ENCODE measurements at places on chromosomes 13 and 19.

- no peaks in the 10 kb centered on the region for H3K27me3 ChIP-seq
- H3K4me3 ChIP-seq = no peak overlapping the region
- no peaks in the 10 kb centered on the region for H3K36me3 ChIP-seq
- no peaks in the 10 kb centered on the region for H3K4me1 ChIP-seq
Observed at GRCh38 chr13:42524487-42525034, 49.4 kb upstream of the TNFSF11 start.

DNA sequence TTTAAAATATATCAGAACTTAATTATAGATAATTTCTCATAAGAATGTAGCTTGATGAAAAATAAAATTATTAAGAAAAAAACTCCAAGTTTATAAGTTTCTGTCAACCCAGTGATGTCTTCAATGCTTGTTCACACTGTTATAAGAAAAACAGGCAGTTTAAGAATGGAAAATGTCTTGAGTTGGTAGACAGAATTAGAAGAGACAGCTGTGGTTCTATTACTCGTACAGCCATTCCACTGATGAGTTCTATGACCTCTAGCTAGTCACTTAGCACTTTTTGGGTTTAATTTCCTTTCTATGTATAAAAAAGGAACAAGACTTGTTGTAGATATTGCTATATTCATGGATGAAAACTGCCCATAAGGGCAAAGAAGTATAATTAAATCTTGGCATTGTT lies 1013.1 kb upstream of the ATXN8OS start:
- no peak overlapping the region for H3K4me3 ChIP-seq
- DNase-seq = no peak
- H3K4me1 ChIP-seq = no peaks in the 10 kb centered on the region
- H3K36me3 ChIP-seq = no peaks in the 10 kb centered on the region
- H3K27me3 ChIP-seq = no peaks in the 10 kb centered on the region
- H3K27ac ChIP-seq = no peak overlapping the region

- DNase-seq = no peak
- H3K36me3 ChIP-seq = peaks cover 17% of the 10 kb centered on the region
- no peak overlapping the region for H3K27ac ChIP-seq
- no peaks in the 10 kb centered on the region for H3K27me3 ChIP-seq
- no peak overlapping the region for H3K4me3 ChIP-seq
Observed at GRCh38 chr13:41064493-41064892, 3.2 kb downstream of the WBP4 start.

DNA sequence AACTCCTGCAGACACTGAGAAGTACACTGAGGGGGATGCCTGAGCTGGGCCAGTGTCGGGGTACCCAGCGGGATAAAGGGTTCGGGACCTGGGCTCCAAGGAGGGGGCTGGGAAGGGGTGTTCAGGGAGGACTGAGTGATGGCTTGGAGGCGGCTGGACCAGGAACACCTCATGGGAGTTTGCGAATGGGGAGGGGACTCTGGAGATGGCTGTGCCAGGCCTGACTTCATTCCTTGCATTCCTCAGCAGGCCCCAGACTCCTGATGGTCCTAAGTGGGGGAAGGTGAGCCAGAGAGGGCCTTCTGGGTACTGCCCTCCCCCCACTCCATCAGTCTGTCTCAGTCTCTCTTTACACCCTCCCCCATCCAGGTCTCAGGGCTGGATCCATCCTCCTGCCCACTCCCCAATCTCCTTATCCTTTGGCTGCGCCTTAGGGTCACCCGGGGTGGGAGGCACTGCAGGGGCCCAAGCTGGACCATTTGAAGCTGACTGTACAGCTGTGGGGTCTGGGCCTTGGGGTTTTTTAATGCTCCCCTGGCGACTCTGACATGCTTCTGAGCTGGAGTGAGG lies 13.8 kb downstream of the PAK4 start:
- H3K36me3 ChIP-seq = no peaks in the 10 kb centered on the region
- H3K4me3 ChIP-seq = no peak overlapping the region
- H3K4me1 ChIP-seq = no peaks in the 10 kb centered on the region
- H3K27me3 ChIP-seq = no peaks in the 10 kb centered on the region
- DNase-seq = no peak

GRCh38 chr13:35826626-35827254 lies 304.4 kb downstream of the DCLK1 start:
- H3K4me3 ChIP-seq = no peak overlapping the region
- DNase-seq = no peak
- H3K27me3 ChIP-seq = no peaks in the 10 kb centered on the region
